Fibroblast of the aortic adventitia (primary cell): ENCODE measurements at places on chromosomes 2 and 18. TPM values are rescaled to one million over a fixed set of nuclear protein-coding genes. Genes with fewer than 3 reads are reported as not detected.
A peak's percentile ranks its signal among the peaks of the same experiment; 100 is the strongest.

Gene EHD3
- total RNA-seq: 10.7 and 41.2 TPM in 2 replicates

GRCh38 chr2:145984580-145984979 is 1464.7 kb upstream of the ZEB2 start:
- peak; percentile 90 for DNase-seq

GRCh38 chr2:180004731-180005130 is 2.4 kb downstream of the CWC22 start:
- no peak for DNase-seq

Gene DCC
- under 0.01 and 0.09 TPM in 2 replicates for total RNA-seq

Gene SPHKAP
- 0.09 TPM in 1 of 2 replicates, not detected in the other for total RNA-seq

Gene CYP26B1
- 2.5 and 8.6 TPM in 2 replicates for total RNA-seq

GRCh38 chr2:158120664-158121641 is 19.3 kb downstream of the UPP2 start:
- no peak for DNase-seq

Gene FAHD2A
- 2.7 and 15.4 TPM in 2 replicates for total RNA-seq

Gene PCBP1
- total RNA-seq: 13.0 and 68.5 TPM in 2 replicates

Gene ALPI
- not detected in 2 replicates for total RNA-seq

Gene REG1B
- not detected in 2 replicates for total RNA-seq

DNA sequence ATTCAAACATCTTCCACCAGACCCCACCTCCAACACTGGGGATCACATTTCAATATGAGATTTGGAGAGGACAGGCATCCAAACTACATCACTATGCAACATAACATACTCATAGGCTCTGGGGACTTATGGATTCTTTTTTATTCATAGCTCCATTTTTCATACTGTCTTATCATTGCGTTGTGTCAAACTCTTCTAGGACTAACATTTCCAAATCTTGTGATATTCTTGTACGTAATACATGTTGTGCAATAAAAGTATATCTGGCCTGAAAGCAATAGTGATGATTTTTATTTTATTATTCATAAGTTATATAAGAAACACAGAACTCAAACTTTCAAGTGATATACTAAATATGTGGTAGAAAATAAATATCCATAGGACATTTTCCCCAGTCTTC is 60.6 kb upstream of the ACTR3 start:
- DNase-seq: peak; percentile 70

- no peak for DNase-seq
These were observed 229.3 kb upstream of the AGAP1 start for GRCh38 chr2:235264512-235264911.

GRCh38 chr2:30790879-30791278 is 16.4 kb downstream of the CAPN13 start:
- DNase-seq: no peak

Gene TXNDC9
- total RNA-seq: 51.8 and 88.0 TPM in 2 replicates

- no peak for DNase-seq
These were observed 61.6 kb upstream of the HS6ST1 start for GRCh38 chr2:128380061-128380889.

Gene RIT2
- not detected in 2 replicates for total RNA-seq

Gene TUBA4B
- total RNA-seq: not detected in 2 replicates

- peak; percentile 98 for DNase-seq
These were observed 33.6 kb upstream of the SERPINE2 start for GRCh38 chr2:224072541-224073188.

GRCh38 chr18:7844017-7844416 is 276.9 kb downstream of the PTPRM start:
- no peak for DNase-seq

Gene CCDC150
- 4.0 and 19.7 TPM in 2 replicates for total RNA-seq

GRCh38 chr2:174051741-174052583 is 86.8 kb upstream of the SP3 start:
- peak; percentile 84 for DNase-seq

- DNase-seq: no peak
These were observed 68.9 kb upstream of the THOC1 start for GRCh38 chr18:336713-337112.

GRCh38 chr18:54127759-54128378 is 96.6 kb downstream of the MBD2 start:
- peak; percentile 77 for DNase-seq

DNA sequence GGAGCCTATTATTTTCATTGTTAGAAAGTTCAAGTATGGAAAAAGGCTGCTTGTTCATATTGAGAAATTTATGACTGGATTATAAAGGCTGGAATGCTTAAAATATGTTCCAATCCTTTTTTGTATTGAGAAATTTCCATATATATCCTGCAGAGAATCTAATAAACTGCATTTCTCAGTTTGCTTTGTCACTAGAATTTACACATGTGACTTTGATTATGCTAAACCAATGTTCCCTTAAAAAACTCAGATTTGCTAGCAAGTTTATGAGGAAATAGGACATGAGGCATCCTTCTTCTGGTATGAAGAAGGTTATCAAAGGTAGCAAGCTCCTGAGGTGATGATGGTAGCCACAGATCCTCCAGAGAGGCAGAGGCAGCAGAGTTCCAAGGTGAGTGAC is 29.2 kb upstream of the DSEL start:
- DNase-seq: no peak

Gene EML6
- 0.49 and 2.8 TPM in 2 replicates for total RNA-seq

Gene NTSR2
- not detected in 2 replicates for total RNA-seq

Gene FAM237A
- total RNA-seq: not detected in 2 replicates

- DNase-seq: no peak
These were observed 69.4 kb upstream of the SMAD7 start for GRCh38 chr18:49020129-49020528.

Gene SPIRE1
- 27.7 and 43.4 TPM in 2 replicates for total RNA-seq

Gene EPC2
- 22.4 and 31.7 TPM in 2 replicates for total RNA-seq

Gene IL1RN
- 1.1 TPM in 1 of 2 replicates, not detected in the other for total RNA-seq

GRCh38 chr18:3456686-3457069 is 6.7 kb downstream of the TGIF1 start:
- peak; percentile 4 for DNase-seq

Gene SMAD7
- total RNA-seq: 10.5 and 27.2 TPM in 2 replicates

GRCh38 chr2:73870084-73870483 is 22.7 kb upstream of the ACTG2 start:
- peak; percentile 98 for DNase-seq

Gene GALR1
- total RNA-seq: under 0.01 TPM in 1 of 2 replicates, not detected in the other

- DNase-seq: peak; percentile 96
These were observed 1.5 kb downstream of the PXDN start for GRCh38 chr2:1742681-1743395.

Gene ERICH2
- 4.0 TPM in 1 of 2 replicates, not detected in the other for total RNA-seq

DNA sequence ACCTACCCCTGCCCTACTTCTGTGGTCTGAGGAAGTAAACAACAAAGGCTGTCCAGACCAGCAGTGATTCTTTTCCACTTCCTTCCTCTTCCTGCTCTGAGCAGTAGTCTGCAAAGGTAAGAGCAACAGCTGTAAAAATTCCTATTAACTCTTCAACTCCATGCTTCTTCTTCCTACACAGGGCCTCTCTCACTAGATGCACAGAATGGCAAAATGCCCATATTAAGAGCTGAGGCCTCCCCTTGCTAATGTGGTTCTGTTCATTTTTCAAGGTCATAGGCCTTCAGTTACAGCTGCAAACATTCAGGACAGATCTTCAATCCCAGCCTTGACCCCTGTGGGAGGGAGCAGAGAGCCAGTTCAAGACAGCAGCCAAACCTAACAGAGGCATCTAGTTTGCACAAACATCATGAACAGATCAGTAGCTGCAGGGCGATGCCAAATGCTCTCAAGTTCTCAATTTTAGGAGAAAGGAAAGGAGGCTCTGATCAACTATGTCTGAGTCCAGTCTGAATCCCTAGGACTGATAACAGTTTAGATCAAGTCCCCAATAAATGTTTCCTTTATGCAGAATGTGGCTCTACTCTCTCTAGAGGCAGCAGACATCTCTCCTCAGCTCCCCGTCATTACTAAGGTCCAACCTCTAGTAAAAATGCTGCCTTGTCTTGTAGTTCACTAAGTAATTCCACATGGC is 20.9 kb downstream of the SLC40A1 start:
- no peak for DNase-seq

Gene PLCL1
- total RNA-seq: 12.4 and 17.7 TPM in 2 replicates

Gene MERTK
- total RNA-seq: 0.65 and 2.4 TPM in 2 replicates

- no peak for DNase-seq
These were observed 141.1 kb downstream of the METTL4 start for GRCh38 chr18:2430191-2430590.

- peak; percentile 47 for DNase-seq
These were observed 20.4 kb upstream of the BCL2 start for GRCh38 chr18:63339920-63340484.

DNA sequence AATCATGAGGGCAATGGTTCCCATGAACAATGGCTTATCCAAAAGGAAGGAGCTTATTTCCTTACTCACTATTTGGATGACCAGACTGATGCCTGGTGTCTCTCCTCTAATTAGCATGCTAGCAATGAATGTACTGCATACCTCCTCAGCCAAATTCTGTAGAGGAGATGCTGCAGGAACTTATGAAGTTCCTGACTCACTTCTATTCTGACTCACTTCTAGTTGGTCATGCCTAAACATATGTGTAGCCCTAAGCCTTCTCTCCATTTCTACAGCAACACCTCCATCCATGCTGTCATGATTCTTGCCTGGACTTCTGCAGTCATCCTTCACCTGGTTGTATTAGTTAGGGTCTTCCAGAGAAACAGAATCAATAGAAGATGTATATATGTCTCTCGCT is 59.9 kb upstream of the MRPS9 start:
- no peak for DNase-seq

DNA sequence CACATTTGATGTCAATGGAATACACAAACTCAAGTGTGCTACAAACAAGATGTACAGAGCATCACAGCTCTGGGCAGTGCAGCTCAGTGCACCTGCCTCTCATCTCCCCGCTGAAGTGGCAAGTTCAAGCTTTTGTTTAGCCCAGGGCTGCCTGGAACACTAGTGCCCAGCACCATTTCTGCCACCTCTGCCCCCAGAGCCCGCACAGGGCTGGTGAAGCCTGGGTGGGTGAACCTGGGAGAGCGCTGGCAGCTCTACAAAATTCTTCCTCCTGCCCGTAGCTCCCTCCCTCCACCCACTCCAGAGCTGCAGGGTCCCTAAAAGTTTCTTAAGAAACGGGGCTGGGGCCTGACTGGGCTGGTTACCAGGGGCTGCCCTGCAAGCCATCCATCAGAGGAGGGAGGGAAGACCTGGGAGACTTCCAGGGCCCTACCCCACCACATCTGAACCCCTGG is 1.5 kb downstream of the HES6 start:
- DNase-seq: no peak

Gene COL6A3
- total RNA-seq: 1,372 and 1,478 TPM in 2 replicates

DNA sequence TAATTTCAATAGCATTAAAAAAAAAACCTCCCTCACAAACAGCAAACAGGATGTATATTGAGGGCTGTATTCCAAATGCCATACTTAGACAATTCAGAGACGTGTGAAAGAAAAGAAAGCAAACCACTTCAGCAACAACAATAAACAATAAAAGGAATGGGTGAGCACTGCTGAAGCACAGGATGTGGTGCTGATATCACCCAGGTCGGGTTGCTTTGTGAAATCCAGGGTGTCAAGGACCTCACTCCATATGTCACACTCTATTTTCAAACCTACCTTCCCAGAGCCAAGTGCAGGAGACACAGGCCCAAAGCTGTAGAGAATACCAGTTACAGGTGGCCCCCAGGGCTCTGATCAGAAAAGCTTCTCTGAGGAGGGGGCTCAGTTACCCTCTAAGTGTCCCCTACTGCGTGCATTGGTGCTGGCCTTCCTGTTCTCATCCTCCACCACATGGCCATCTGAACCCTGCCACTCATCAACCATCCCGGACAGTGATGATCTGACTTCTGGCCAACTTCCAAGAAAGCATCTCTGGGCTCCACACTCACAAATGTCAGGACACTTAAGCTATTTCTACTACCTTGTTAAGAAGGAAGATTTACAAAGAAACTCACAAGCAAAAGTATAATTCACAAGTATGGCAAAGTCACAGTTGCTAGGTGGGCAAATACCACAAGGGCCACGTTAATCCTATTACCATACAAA is 363.0 kb downstream of the SS18 start:
- DNase-seq: no peak

Gene FBXO41
- total RNA-seq: 0.18 and 1.6 TPM in 2 replicates
